ENCODE measurements at places on chromosomes 5 and 9.
A peak's percentile ranks its signal among the peaks of the same experiment; 100 is the strongest.

- no peak for DNase-seq
Observed at GRCh38 chr9:117412841-117413240, 2.0 kb downstream of the ASTN2 start.

DNA sequence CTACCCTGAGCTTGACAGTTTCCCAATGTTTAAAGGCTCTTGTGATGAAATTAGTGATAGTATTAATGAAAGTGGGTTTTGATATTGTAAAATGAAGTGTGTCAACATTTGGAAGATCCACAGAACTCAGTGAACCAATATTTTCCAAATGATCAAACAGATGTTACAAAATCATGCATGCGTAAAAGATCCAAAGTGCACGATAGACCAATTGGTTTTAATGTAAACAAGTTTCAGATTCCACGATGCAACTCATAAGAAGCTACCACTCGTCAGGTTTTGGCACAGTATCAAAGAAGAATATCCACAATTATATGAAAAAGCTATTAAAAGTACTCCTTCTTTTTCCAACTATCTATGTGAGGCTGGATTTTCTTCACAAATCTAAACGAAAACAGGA, 82.3 kb downstream of the SLC38A9 start:
- DNase-seq = no peak

DNA sequence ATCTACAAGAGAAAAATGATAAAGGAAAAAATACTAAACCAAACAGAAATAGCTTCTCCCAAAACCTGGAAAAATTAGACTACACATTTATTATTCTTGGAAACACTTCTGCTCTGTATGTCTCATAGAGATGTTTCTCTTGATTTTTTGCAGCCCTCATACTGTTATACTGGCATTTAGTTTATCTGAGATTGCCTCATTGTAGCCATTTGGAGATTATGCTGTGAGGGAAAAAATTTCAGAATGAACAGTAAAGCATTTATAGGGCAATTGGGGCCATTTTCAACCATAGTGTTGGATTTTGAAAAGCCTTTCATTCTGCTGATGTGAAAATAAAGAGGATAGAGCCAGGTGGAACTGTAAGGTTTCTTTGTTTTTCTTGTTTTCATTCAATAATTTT, 441.8 kb upstream of the RIOK2 start:
- no peak for DNase-seq

DNA sequence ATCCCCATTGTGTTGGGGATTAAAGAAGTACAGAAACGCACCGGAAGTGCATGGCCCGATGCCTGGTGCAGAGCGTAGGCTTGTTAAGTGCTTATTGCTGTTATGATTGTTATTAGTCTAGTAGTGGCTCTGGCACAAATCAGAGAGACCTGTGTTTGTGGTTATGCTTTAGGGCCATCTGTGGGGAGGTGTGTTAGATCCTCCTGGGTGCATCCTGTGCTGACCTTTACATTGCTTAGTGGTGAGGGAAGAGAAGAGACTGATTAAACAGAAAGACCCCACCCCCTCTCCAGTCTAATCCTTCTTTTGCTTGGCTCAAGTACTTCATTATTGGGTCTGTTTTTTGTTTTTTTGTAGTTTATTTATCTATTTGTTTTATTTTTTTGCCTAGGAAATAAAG, 112.7 kb upstream of the SPRY4 start:
- peak; percentile 39 for DNase-seq

DNA sequence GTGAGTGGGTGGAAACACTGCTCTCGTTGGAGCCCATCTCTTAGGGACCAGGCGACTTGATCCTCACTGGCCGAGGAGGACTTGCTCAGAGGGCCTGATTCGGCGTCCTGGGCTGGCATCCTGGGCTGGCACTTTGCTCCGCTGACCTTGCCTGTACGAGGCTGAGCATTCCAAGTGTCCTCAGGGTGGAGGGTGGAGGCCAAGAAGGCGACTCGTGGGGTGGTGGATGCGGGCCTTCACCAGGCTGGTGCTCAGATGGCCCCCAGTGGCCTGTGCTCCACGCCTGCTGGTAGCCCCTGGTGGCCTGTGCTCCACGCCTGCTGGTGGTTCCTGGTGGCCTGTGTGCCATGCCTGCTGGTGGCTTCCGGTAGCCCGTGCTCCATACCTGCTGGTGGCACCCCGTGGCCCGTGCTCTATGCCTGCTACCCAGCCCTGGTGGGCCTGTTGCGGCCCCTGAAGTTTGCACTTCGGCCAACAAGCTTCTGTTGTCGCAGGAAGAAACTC, 42.9 kb downstream of the PHF2 start:
- DNase-seq = no peak

DNA sequence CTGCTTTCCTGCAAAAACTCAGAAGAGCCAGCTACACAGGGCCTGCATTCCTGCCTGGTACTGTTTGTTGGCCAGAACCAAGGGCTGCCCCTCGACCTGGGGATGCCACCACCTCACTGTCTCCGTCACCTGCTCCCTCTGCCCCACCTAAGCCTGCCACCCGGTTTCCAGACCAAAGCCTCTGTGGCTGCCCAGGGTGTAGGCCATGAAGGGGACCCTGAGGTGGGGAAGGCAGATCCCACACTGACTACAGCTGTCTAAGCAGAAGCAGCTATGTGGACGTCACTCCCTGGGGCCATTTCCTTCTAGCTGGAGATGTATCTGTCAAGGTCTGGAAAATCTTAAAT, 35.8 kb downstream of the RASGEF1C start:
- DNase-seq = no peak

- DNase-seq = no peak
Observed at GRCh38 chr9:37121881-37122280, 1.5 kb downstream of the ZCCHC7 start.

GRCh38 chr9:88531920-88532698, 2.9 kb upstream of the NXNL2 start:
- peak; percentile 50 for DNase-seq

- no peak for DNase-seq
Observed at GRCh38 chr5:168822745-168823281, 243.6 kb upstream of the PANK3 start.

DNA sequence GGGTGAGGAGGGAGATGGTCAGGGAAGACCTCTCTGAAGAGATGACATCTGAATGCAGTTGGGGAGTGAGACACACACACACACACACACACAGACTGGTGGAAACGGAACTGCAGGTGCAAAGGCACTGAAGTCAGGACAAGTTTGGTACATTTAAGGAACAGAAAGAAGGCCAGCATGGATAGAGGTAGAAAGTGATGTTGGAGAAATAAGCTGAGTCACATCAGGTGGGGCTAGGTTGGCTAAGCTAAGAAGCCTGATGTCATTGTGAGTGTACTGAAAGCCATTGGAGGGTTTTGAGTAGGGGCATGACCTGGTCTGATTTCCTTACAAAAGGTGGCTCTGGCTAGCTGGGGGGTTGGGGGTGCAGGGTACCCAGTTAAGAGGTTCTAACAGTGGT, 3.1 kb downstream of the BSPRY start:
- no peak for DNase-seq

GRCh38 chr9:3507395-3508077, 18.3 kb downstream of the RFX3 start:
- DNase-seq = no peak

DNA sequence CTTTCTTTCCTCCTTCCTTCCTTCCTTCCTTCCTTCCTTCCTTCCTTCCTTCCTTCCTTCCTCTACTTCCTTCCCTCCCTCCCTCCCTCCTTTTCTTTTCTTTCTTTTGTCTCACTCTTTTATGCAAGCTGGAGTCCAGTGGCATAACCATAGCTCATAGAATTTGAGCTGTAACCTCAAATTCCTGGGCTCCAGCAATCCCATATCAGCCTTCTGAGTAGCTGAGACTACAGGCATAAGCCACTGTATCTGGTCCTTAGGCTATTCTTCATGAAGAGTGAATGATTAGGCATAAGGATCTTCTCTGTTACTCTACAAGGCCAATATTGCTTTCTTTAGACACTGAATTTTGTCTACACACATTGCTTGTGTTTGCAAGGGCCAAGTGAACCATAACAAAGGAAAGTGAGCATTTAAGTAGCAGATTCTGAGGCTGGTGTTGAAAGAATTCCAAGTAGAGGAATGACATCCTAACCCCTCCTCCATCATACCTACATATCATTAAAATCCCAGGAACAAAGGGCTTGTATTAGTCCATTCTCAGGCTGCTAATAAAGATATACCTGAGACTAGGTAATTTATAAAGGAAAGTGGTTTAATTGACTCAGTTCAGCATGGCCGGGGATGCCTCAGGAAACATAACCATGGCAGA, 293.2 kb downstream of the HCN1 start:
- no peak for DNase-seq

GRCh38 chr9:131640438-131641137, 95.3 kb downstream of the PRRT1B start:
- DNase-seq = no peak

GRCh38 chr9:97711223-97711626, 14.1 kb upstream of the XPA start:
- DNase-seq = no peak

- no peak for DNase-seq
Observed at GRCh38 chr5:99590806-99591205, 662.0 kb upstream of the CHD1 start.

GRCh38 chr9:36037549-36038122, 923 bp downstream of the RECK start:
- peak; percentile 49 for DNase-seq

GRCh38 chr5:6427694-6428093, 21.0 kb upstream of the UBE2QL1 start:
- no peak for DNase-seq

- DNase-seq = peak; percentile 85
Observed at GRCh38 chr5:142925795-142926194, 155.6 kb downstream of the ARHGAP26 start.

- DNase-seq = no peak
Observed at GRCh38 chr9:133582501-133583045, 26.6 kb downstream of the FAM163B start.

DNA sequence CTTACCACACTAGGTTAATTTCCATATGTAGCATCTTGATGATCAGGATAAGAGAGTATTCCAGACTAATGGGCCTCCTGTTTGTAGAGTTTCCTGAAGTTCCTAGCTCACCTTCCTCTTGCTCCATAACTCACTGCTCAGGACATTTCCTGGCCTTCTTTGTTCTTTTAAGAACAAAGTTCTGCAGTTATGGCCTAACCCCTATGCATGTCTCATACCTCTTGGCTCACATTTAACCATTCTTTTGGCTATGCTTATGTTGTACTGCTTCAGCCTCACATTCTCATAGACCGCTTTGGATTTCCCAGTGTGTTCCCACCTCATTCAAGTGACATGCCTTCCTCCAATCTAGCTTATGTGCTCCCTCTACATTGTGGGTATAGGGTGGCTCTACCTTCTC, 40.5 kb upstream of the HMGCS1 start:
- DNase-seq = peak; percentile 2

DNA sequence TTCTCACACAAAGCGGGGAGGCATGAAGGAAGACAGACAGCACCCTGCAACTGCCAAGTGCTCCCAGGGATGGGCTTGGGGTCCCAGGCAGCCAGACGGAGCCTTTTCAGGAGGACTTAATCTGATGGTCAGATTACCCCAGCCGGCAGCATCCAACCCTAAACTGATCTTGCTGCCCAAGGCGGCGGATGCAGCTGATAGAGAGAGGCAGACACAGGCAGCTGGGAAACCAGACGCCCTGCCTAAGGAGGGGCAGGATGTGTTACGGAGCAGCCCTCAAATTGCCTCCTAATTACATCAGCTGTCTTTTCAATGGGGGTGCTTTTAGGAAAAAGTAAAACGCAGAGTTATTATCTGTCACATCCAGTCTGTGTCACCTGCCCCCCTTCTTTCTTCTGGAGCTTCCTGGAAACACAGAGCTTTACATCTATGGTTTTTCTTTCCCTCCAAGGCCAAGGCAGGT, 190.9 kb upstream of the PANK3 start:
- DNase-seq = no peak

DNA sequence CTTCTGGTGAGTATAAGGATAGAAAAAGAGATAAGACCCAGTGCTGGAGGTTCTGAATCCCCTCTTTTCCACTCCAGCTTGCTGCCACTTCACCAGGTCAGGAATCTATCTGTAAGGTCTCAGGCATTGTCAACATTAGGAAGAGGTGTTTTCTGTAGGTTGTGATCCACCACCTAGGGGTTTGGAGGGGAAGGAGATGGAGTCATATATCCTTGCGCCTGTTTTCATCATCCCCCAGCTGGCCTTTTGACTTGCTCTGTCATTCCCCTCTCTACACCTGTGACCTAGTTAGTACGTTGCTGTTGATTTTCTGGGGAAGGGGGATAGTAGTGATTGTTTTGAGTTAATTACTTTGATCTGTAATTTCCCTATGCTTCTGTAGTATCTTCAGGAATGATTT, 20.5 kb downstream of the SPINK5 start:
- no peak for DNase-seq

GRCh38 chr5:149576021-149576420, 5.3 kb upstream of the ARHGEF37 start:
- no peak for DNase-seq

GRCh38 chr5:111562561-111562960, 50.2 kb upstream of the STARD4 start:
- DNase-seq = peak; percentile 79

DNA sequence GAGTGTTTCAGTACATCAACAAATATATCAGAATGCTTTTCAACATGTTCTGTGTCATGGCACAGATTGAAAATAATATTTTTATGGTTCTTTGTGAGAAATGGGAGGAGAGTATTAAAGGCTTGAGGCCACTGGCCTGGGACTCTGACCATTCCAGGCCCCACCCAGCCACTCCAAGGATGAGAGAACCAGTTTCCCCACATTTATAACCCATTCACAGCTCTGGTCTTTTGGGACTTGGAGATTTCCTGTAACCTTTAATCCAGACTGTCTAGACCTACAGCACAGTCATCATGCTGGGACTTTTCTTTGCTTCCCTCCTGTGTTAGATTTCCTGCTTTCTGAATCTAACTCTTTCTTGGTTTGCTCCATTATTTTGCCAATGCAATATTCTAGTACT, 389.6 kb downstream of the KIAA0825 start:
- no peak for DNase-seq

DNA sequence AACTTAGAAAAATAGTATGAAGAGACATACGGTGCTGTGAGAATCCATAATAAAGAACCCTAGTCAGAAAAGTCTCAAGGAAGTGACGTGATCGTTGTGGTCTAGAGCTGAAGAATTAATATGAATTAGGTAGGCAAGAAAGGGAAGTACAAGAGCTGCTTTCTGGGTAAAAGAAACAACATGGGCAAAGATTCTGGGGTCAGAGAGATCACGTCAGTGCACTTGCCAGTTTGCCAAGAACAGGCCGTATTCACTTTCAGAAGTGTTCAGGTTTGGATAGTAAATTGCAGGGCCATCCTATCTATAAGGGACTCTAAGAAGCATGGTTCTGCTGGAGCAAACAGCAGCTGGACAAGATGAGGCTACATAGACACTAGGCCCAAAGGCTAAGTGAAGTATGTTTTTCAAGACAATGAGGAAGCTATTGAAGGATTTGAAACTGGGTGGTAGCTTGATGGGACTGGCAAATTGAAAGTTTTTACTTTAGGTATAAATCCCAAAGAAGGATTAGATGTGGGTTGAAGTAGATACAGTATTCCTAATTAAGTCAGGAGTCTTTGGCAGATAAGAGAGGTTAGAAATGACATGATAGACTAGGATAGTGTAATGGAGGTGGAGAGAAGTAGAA, 4.8 kb upstream of the CHD1 start:
- DNase-seq = no peak
